ENCODE measurements at places on chromosomes 7 and 10.

- no peak for DNase-seq
These were observed 106.4 kb upstream of the DNAJB12 start for GRCh38 chr10:72461085-72461484.

GRCh38 chr7:12110425-12110824, 100.7 kb upstream of the TMEM106B start:
- DNase-seq: no peak

GRCh38 chr7:92489634-92490033, 11.9 kb upstream of the ERVW-1 start:
- DNase-seq: no peak

DNA sequence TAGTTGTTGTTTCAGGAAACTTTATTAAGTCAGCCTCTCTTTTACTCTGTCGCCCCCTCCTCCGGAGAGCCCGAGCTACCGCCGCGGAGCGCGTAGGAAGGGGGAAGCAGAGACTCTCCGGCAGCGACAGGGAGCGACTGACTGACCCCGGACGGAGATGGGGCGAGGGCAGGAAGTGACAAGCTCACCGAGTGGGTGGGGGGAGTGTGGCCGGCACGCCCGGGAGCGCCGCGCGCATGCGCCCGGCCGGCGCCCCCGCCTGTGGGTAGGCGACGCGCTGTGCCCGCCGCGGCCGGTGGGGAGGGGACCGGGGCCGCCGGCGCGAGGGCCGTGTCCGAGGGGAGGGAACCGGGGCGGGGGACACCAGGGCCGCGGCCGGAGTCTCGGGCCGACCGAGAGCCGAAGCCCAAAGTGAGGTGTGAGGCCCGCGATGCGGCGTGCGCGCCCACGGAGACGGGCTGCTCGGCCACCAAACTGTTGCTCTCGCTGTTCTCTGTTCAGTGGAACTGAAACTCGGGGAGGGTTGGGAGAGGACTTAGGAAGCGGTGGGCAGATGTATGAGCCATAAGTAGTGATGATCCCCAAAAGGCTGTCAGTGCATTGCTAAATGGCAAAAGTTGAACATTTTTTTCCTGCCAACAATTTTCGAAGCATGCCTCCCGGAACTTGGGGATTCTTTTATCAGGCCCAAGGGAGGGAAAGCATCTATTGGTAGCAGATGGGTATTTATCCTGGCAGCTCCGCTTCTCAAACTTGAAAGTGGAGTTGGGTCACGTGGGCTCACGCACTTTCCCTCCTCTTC, at the start of gene ZNF800:
TSS of gene ZNF800 (minus strand) at position 143 of the 802 bp plus-strand sequence. CDS start 1,151 bp downstream, outside the sequence.
- peak; percentile 71 for DNase-seq

Data from right renal cortex interstitium (tissue), 3 donors.